A549 treated with CORT108297 at 1 μM for 4 hours (cell line): ENCODE measurements at places on chromosomes 1 and 21. TPM values are rescaled to one million over a fixed set of nuclear protein-coding genes. Genes with fewer than 3 reads are reported as not detected.

The TRPM2 gene
- total RNA-seq = 7.0 to 11.9 TPM (median 9.0 TPM) in 5 replicates

The TEDDM1 gene
- total RNA-seq = not detected in 5 replicates

The TMEM61 gene
- 0.26 to 0.55 TPM (median 0.39 TPM) in 4 of 5 replicates, not detected in the other for total RNA-seq

The SYCP1 gene
- total RNA-seq = not detected in 5 replicates
